ENCODE measurements at places on chromosomes 12 and 14.

- DNase-seq: peak; percentile 62
Observed at GRCh38 chr12:108667349-108667748, 33.7 kb upstream of the SELPLG start.

DNA sequence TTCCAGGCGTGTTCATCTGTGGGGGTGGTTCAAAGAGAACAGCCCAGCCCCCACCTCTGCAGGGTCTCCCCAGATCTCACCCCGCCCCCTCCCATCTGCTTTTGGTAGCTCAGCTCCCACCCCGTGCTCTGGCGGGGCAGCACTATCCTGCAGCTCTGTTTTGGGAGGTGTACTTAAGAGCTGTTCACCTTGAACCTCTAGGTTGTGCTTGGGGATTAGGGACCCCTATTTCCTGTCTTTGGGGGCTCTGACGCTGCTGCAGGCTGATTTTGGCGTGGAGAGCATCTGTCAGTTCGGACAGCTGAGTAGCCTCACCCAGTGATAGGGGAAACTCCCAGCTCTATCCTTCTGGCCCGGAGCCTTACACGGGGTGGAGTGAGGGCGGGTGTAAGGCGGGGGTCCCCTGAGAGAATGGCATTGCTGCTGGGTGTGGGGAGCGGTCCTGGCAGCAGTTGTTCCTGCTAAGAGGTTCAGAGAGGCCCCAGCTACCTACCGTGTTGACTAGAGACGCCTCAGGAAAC is 765 bp downstream of the TMEM120B start:
- DNase-seq: peak; percentile 43

GRCh38 chr12:112340230-112340629 is 42.0 kb downstream of the HECTD4 start:
- DNase-seq: no peak

DNA sequence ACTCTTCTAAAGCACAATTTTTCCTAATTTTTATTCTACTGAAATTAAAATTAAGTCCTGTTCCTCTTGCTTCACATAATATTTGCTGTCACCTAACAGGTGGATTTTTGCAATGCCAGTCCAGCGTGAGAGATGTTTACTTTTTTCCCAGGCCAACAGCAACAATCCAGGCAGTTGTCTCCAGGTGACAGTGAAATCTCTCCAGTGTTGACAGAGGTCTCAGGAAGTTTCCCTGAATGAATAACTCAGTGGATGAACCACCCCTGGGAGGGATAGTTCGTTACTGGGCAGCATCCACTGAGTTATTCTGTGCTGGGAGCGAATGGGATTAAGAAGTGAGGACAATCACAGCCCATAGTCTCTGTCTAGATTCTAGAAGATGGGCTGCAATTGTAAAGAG is 7.1 kb upstream of the NT5DC3 start:
- DNase-seq: no peak

- peak; percentile 38 for DNase-seq
Observed at GRCh38 chr14:99729991-99730875, 46.1 kb downstream of the CYP46A1 start.

DNA sequence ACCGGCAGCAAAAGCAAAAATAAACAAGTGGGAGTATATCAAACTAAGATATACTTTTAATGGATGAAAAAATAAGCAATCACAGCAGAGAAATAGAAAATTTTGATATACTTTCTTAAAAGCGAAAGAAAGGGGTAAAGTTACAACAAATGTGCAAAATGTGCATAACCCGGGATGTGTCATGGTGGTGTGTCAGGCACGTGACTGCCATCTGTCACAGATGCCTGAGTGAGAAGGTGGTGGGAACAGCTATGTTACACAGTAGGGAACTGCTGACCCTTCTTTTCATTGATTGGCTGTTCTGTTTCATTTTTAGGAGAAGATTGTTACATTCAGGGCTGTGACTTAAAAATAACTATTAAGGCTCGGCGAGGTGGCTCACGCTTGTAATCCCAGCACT is 168.1 kb upstream of the PELI2 start:
- DNase-seq: no peak

DNA sequence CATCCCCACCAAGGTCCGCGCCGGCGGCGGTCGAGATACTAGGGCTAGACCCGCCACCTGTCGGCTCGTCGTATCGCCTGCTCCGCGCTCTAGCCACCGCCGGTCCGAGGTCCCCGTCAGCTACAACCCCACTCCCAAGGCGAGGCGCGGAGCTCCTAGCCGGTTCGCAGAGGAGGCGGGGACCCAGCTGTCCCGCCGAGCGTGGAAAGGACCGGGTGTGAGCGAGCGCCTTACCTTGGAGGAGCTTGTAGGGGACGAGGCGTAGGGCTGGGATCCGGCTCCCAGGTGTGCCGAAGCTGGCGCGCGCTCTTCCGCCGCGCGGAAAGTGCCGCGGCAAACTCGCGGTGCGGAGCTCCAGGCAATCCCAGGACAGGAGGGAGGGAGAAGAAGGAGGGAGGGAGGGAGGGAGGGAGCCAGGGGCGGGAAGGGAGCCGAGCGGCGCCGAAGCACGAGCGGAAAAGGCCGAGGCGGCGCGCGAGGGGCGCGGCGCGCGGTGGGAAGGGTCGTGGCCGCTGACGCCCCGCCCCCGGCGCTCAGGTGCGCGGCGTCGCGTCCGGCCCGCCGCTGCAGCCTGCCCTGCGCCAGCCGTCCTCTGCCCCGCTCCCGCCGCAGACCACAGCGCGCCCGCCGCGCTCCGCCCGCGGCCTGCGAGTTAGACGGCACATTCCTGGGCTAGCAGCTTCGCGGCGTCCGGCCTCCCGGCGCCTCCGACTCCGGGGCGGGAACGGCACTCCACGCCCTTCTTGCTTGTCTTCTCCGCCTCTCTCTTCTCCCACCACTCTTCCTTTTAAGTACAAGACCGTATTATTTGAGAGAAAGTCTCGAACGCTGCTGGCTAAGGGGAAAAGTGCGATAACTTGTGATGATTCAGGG is at the start of gene PAWR:
TSS of gene PAWR (minus strand) at position 327 of the 873 bp plus-strand sequence. CDS start 720 bp downstream, outside the sequence.
- DNase-seq: peak; percentile 68

DNA sequence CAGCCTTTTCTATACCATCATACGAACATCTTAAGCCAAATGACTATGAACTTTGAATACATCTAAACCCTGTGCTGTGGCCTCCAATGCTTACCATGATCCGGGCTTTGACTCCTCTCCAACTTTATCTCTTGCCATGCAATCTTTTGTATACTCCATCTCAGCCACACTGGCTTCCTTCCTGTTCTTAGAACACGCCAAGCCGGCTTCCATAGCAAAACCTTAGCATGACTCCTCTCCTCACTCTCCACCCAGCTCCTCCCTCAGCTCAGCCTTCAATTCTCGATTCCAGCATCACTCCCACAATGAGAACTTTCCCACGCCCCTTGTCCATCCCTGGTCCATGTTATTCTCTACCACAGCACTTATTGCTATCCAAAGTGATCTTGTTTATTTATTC is 228.3 kb downstream of the NTF3 start:
- no peak for DNase-seq

- no peak for DNase-seq
Observed at GRCh38 chr14:22606380-22606779, 8.3 kb downstream of the ABHD4 start.

- DNase-seq: no peak
Observed at GRCh38 chr12:45883187-45883586, 107.2 kb downstream of the SCAF11 start.

- DNase-seq: peak; percentile 74
Observed at GRCh38 chr14:89466484-89466883, 49.5 kb upstream of the FOXN3 start.

DNA sequence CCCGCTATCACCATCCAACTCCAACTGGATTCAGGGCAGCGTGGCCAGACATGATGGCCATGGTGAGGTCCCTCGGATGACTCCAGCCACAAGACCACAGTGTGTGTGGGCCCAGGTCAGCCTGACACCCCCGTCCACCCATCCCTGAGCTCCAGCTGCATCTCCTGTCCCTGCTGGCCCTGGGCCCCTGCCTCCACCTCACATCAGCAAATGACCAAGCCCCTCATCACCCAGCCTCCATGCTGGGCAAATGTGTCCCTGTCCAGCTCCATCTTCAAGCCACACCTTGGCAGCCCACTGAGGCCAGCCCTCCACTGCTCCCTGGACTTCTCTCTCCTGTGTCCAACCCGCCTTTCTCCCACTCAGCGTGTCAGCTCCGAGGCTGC is 3.2 kb downstream of the GPR132 start:
- DNase-seq: no peak

GRCh38 chr12:68905733-68906132 is 27.2 kb downstream of the CPM start:
- no peak for DNase-seq

- DNase-seq: peak; percentile 61
Observed at GRCh38 chr14:68806526-68807147, 13.8 kb upstream of the ZFP36L1 start.

DNA sequence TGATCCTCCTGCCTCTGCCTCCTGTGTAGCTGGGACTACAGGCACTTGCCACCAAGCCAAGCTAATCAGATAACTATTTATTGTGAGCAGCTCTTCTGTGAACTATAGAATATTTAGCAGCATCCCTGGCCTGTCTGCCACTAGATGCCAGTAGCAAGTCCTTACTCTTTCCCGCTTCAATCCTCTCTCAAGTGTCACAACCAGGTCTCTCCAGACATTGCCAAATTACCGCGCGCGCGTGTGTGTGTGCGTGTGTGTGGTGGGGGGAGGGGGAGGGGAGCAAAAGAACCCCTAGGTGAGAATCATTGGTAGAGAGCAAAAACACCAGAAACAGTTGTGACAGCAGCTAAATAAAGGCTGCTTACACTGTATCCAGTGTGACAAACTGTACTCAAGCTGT is 49.9 kb downstream of the PPP2R5E start:
- DNase-seq: peak; percentile 45

DNA sequence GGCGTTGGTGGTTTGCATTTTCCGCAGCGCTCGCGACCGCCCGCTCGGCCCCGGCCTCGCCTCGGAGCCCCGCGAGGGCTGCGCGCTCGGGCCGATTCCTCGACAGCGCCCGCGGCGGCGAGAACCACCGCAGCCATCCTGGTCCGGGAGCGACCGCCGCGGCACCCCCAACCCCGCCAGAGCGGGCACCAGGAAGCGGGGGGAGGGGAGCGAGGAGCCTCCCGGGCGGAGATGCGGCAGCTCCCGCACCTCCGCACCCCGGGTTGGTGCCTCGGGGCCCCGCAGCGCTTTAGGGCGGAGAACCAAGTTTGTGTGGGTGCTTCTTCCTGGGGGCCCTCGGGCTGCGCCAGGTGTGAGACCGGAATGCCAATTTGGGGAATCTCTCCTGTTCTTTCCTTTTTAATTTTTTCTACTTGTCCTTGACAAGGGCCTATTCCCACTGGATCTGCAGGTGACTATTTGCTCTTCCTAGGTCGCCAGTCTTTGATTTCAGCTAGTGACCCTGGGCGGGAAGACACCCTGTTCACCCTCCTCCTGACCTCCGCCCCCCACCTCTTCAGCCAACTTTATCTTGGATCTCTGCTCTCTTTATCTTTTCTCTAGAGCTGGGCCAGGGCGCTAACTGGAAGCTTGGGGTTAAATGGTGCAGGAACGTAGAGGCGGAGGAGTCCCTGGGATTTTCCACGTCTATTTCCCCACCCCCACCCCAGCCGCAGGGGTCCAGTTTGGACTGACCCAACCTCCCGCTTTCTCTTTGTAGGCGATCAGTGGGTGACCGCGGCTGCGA is at the start of gene SOCS2:
TSS of gene SOCS2 (plus strand) at position 751 of the 787 bp plus-strand sequence. CDS start 223 bp downstream, outside the sequence.
- no peak for DNase-seq

- no peak for DNase-seq
Observed at GRCh38 chr12:17017402-17017801, 411.4 kb upstream of the LMO3 start.

- no peak for DNase-seq
Observed at GRCh38 chr12:127594351-127594970, 672.5 kb upstream of the TMEM132C start.

DNA sequence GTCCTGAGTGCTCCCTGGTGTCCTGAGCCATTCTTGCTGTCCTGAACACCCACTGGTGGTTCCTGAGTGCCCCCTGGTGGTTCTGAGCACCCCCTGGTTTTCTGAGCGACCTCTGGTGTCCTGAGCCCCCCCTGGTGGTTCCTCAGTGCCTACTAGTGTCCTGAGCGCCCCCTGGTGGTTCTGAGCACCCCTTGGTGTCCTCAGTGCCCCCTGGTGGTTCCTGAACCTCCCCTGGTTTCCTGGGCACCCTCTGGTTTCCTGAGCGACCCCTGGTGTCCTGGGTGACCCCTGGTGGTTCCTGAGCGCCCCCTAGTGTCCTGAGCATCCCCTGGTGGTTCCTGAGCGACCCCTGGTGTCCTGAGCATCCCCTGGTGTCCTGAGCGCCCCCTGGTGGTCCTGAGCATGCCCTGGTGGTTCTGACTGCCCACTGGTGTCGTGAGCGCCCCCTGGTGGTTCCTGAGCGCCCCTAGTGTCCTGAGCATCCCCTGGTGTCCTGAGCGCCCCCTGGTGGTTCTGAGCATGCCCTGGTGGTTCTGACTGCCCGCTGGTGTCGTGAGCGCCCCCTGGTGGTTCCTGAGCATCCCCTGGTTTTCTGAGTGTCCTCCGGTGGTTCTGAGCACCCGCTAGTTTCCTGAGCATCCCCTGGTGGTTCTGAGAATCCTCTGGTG is 473.1 kb downstream of the TMEM121 start:
- DNase-seq: no peak

DNA sequence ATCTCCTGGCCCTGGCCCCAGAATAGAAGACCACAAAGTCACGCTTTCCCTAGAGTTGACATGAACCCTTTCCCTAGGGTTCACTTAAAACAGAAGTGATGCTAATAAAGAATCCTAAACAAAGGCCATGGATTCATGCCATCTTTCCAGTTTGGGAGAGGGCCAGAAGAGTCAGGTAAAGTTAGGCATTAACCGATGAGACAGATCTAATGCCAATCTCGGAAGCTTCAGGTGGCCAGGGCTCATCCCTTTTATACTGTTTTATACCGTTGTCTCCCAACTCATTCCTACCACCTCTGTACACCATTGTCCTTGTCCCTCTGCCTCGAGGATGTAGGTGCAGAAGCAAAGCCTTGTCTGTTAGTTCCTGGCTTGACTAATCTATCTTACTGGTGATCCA is 22.8 kb upstream of the ACTR10 start:
- no peak for DNase-seq

GRCh38 chr12:108865169-108865568 is 7.8 kb upstream of the SSH1 start:
- DNase-seq: no peak

DNA sequence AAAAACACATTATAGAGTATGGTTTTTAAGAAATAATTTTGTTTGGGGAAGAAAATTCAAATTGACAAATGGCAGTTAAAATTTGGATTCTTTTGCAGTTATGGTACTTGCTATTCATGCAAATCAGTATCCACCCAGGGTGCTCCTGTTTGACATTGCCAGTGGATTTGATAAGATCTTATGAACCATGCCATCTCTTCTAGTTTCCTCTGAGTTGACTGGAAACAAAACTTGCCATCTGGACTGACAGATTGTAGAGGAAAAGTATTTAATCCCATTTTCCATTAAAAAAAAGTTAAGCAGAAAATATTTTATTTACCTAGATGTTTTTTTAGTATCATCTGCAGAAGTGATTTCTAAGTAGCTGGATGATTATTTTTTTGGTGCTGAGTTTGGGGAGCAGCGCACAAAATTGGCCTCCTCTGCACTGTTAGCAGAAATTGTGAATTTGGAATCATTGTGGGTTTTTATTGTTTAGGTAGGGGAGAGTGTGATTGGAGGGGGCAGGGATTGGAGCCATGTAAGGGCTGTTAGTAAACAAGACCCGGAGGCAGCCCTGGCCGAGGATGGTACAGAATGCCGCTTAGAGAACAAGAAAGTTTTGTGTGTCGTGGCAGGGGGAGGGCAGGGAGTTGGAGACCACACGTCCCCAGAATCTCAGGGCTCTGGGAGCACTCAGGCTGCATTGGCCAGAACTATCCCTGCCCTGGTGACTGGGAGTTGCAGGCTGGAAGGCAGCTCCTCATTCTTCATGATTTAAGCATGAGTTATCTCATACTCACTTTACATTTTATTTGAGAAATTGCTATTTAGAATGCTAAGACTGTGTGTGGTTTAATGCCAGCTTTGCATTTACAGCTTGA is 56.6 kb downstream of the WDR20 start:
- no peak for DNase-seq

All from Kasumi-1 (cell line).